ELR (cell line): ENCODE measurements at places on chromosomes 6 and 20.

DNA sequence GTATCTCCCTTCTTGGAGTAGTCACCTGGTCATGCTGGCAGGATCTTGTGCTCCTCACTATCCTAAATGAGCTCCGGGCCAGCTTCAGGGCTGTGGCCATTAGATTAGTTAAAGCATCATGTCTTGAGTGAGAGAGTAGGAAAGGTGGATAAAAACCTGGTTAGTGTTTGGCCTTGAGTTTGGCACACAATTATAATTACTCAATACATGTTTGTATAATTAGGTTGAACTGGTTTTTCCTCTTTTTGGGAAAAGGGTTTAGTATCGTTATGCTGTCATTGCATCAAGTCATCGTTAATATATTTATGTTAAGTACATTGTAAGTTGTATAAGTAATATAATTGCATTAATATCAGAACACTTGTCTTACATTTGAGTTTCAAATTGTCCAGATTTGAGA lies 126.3 kb downstream of the CDKAL1 start:
- no peak for DNase-seq

DNA sequence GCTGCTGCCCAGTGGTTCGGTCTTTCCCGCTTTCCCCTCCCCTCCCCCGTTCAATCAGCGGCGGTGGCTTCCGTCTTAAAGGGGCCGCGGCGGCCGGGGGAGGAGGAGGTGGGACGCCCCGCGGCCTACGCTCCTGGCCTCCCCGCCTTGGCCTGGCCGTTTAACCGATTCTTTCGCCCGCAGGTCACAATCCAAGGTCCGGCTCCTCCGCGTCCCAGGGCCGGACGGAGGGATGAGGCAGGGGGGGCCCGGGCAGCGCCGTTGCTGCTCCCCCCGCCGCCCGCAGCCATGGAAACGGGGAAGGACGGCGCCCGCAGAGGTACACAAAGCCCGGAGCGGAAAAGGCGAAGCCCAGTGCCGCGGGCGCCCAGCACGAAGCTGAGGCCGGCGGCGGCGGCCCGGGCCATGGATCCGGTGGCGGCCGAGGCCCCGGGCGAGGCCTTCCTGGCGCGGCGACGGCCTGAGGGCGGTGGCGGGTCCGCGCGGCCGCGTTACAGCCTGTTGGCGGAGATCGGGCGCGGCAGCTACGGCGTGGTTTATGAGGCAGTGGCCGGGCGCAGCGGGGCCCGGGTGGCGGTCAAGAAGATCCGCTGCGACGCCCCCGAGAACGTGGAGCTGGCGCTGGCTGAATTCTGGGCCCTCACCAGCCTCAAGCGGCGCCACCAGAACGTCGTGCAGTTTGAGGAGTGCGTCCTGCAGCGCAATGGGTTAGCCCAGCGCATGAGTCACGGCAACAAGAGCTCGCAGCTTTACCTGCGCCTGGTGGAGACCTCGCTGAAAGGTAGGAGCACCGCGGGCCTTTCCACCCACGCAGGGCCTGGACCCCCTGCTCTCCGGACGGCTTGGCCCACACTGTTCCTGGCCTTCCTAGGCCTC lies 1.2 kb downstream of the STK35 start:
- DNase-seq, result peak; percentile 87

DNA sequence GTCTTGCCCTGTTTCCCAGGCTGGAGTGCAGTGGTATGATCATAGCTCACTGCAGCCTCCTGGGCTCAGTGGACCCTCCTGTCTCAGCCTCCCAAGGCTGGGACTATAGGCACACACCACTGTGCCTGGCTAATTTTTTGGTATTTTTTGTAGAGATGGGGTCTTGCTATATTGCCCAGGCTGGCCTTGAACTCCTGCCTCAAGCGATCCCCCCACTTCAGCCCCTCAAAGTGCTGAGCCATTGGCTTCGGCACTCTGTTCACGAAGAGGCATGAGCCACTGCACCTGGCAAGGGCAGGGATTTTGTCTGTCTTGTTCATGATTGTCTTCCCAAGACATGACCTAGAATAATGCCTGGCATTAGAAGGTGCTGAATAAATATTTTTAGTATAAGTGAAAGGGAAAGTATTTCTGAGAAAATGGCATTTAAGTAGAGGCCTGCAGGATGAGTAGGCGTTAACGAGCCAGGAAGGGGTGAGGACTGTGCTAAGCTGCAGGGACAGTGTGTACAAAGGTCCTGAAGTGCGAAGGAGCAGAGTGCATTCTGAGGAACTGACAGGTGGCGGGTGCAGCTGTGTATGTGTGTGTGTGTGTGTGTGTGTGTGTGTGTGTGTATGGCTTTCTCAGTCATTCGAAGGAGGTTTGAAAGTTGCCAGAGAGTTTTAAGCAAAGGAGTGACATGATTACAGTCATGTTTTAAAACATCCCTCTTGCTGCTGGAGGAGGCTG lies 43.0 kb downstream of the VEGFA start:
- no peak for DNase-seq

- DNase-seq, result peak; percentile 37
Observed at GRCh38 chr6:5752391-5752680, 254.4 kb downstream of the NRN1 start.

DNA sequence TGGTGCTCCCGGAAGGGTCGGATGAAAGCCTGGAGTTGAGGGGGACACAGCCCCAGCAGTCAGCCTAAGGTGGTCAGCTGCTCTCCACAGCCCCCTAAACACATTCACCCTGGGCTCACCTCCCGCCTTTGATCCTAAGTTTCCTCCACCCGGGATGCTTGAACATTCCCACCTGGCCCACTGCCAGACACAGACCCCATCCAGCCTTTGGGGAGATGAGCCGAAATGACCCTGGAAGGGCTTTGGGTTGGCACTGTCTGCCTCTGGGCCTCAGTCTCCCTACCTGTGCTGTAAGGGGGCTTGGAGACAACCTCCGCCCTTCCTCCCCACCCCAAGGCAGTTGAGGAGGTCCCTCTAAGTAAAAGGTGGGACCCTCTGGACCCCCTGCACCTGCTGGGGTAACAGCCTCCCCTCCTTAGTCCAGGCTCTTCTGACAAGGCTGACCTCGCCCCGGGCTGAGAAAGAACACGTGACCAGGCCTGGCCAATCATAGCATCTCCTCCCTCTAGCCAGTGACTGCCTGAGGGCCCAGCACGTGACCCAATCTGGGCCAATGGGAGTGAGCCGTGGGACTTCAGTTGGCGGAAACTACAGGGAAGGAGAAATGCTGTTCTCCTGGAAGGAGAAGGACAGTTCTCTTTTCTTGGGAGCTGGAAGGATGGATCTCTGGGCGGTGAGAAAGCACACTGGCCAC lies 16.9 kb upstream of the UBE2V1 start:
- peak; percentile 50 for DNase-seq

DNA sequence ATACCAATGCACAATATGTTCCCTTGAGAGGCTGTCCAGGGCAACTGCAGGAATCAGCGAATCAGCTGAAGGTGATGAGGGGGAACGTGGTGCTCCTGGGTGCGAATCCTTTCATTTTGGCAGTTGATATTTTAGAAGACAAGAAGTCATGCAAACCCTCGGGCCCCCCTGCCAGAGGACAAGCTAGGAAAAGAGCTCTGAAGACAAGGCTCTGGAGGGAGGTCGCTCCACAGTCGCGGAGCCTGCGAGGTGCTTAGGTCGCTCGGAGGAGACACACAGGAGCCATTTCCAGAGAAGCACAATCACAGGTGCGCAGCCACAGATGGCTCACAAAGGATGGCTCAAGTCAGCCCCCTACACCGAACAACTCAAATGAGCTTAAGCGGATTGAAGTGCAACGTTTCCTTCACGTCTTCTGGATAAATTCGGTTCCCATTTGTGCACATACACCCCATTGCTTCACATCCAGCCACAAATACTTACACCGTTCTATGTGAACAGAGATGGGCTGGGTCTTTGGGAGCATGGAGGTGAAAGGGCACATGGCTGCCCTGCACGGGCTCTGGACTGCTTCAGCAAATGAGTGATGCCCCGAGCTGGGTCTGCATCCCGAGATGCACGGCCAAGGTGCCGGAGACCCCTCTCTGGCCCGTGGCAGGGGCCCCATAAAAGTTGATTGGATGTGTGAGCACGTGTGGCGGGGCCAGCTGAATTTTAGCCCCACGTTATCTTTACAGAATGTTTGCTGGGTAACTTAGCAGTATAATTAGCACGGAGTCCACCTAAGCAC lies 286.3 kb downstream of the TAF4 start:
- no peak for DNase-seq

DNA sequence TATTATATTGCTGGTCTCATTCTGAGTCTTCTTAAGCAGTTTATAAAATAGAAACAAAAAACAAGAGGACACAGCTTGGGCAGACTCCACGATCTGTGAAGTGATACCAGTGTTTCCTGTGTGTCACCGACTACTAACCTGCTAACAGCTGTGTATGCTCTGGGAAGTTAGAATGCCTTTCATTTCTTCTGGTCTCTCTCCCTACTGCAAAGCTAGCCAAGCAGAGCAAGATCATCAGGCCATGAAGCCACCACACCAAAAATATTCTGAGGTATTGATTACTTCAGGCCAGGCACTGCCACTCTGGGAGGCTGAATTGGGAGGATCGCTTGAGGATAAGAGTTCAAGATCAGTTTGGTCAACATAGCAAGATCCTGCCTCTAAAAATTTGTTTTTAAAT lies 46.9 kb upstream of the SMIM29 start:
- DNase-seq, result peak; percentile 21

GRCh38 chr6:106724848-106725247 lies 95.5 kb downstream of the QRSL1 start:
- no peak for DNase-seq

DNA sequence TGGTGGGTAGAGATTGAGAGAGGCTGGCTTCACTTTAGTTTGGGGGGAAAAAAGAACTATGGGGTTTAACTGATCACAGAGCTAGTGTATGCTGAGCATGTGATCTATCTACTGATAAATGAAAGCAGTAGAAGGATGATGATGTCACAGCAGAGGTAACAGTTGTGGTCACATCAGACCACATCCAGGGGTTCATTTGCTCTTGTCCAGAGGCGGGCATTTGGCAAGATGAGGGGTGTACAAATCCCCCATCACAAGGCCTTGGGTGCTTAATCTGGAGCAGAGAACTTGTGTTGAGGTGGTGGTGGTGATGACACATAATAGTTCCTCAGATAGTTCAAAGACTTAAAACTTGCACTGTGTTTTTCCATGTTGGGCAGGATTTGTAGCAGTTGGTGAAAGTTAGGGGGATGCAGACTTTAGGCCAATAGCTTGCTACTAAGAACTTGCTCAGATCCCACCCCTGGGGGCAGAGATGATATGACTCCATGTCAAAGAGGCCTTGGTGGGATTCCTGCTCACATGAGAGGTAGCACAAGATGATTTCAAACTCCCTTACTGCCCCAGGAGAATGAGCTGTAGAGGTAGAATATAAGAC lies 63.4 kb downstream of the PRDM1 start:
- DNase-seq, result no peak

DNA sequence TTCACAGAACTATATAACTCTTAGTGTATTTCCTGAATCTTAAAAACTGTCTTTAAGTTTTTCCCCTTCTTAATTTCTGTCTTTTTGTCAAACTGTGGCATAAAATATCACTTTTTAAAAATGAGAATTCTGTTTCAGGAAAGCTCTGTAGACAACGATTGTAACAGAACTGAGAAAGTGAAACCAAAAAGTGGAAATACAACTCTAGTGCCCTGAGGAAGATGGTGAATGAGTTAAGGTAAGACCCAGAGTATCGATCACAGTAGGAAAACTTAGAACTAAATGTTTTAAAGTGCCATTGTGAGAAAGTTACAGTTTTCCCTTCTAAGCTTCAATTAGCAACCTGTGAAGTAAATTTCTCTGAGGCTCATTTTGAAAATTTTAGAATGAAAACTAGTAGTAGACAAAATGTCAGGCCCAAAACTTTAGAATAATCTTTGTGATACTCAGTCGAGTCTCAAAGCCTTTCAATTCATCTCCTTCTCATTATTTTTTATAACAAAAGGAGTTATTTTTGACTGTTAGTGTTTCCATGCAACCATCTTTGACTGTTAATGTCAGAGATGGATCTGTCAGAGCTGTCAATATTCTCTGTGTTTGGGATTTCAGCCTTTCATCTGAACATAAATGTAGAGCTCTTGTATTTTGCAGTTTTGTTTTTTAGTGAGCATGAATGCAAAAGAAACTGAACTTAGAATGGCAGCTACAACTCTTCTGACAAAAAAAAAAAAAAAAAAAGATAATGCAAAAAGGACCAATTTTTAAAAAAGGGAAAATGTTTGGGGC lies 19.0 kb upstream of the TRDN start:
- peak; percentile 39 for DNase-seq

- no peak for DNase-seq
Observed at GRCh38 chr6:16305788-16306187, 67.4 kb downstream of the GMPR start.

DNA sequence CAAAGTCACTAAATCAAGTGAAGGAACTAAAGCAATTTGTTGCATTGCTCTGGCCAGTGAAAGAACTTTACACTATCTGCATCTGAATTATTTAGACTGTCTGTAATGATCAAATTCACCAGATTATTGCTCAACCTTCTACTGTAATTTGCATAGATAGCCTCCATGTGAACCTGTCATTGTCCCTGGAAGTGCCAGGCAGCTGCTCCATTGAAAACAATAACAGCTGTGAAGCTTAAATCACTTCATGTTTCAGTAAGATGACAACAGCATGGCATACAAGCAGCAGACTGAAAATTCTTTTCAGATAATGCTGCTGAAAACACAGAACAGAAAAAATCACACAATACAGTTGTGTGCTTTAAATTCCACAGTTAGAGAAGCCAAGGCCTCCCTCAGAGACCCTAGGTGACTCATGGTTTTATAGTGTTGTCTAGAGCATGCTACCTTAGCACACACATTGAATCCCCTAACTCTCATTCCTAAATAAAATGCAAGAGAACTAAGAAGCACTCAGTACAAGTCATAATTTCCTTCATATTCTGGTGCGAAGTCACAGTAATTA lies 248.9 kb downstream of the TPBG start:
- DNase-seq, result no peak

DNA sequence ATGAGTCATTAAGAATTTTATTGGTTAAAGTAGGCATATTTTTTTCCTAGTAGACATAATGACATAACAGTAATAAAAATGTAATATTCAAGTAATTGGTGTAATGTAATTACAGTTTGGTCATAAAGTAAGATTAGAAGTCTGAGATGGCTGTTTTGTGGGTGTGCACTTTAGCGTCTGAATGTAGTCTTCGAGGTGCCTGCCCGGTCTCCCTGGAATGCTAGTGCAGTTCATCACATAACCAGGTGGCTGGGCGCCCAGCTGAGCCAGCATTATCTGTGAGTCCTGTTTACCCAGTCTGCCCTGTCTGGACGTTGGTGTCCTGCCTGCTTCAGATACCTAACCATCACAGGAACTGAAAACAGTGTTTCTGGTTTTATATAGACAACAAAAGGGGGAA lies 419.1 kb downstream of the CDC5L start:
- no peak for DNase-seq

DNA sequence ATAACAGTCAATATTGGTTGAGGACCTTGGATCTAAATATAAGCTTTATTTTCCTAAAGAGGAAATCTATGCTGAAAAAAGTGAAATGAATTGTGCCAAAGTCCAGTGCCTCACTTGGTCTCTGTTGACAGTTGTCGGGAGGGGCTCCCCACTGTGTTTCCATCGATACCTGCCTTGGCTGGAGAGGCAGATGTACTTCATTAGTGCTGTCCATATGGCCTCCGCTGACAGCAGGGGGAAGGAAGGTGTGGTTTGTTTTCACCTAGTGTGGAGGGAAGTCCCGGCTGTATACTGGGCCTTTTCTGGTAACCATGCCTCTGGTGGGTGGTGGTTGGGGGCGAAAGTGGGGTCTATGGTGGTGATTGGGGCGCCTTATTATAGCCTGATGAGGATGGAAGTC lies 42.7 kb downstream of the CD2AP start:
- DNase-seq, result no peak

- DNase-seq, result peak; percentile 77
Observed at GRCh38 chr20:44967207-44967807, 995 bp downstream of the STK4 start.
